ENCODE measurements at places on chromosomes 4 and X.
A peak's percentile ranks its signal among the peaks of the same experiment; 100 is the strongest.

GRCh38 chr4:174494726-174495125 is 27.6 kb downstream of the HPGD start:
- DNase-seq, result no peak

DNA sequence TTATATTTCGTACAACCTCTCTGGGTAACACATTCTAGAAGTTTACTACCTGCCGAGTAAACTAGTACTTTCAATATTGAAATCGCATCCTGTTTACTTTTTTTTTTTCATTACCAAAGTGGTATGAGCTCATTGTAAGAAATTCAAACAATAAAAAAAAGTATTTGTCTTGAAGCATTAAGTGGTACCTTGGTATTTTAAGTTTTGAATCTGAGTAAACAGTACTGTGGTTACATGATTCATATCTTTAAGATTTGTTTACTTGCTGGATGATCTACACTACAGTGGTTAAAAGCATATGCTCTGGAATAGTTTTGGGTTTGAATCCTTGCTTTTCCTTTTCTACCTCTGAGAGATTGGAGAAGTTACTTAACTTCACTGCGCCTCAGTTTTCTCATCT is 3.8 kb upstream of the MMGT1 start:
- no peak for DNase-seq

DNA sequence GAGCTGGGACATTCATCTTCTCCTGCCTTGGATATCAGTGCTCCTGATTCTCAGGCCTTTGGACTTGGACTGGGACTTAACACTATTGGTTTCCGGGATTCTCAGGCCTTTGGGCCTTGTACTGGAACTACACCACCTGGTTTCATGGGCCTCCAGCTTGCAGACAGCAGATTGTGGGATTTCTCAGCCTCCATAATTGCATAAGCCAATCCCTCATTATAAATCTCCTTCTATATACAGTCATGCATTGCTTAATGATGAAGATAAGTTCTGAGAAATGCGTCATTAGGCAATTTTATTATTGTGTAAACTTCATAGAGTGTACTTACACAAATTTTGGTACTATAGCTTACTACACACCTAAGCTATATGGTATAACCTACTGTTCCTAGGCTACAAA is 8.9 kb upstream of the CCNG2 start:
- DNase-seq, result no peak

GRCh38 chrX:16843208-16843909 is 26.8 kb downstream of the RBBP7 start:
- DNase-seq, result no peak

DNA sequence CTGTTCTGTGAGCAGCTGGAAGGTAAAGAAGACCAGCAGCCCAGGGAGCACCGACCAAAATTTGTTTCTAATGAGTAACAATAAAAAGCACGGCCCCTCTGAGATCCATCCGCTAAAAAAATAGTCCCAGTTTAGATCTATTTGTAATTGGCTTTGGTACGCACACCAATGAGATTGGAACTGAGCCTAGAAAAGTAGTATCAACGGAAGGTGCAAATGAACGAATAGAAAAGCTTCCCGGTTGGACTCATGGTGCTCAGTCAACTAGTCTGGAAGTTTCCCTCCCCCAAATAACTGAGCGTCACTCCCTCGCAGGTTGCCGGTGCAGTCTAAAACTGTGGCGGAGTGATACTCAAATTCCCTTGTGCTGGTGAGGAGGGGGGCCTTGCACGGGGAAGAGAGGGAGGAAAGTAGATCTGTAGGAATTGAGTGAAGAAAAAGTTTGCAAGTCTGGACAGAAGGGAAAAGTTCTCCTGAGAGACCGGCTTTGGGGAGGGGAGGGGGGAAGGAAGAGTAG is at the start of gene COL4A5:
TSS of gene COL4A5 (plus strand) at position 413 of the 517 bp plus-strand sequence. CDS start 288 bp downstream, outside the sequence.
- DNase-seq, result peak; percentile 58

DNA sequence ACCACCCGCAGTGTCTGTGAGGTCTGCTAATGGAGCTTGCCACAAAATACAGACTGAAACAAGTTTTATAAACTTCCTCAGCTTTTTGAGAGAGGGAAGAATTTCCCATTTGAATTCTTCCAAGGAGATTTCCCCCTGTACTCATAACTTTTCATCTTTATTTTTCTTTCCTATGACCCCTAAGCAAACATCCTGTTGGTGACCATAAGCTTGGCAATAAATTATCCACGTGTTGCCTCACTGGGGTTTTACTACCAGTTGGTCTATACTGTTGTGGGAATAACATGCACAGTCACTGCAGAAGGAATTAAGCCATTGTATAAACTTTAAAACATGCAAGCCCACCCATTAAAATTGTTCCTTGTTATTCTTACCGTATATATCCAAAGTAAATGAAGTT is 86.2 kb downstream of the SLC39A8 start:
- DNase-seq, result no peak

DNA sequence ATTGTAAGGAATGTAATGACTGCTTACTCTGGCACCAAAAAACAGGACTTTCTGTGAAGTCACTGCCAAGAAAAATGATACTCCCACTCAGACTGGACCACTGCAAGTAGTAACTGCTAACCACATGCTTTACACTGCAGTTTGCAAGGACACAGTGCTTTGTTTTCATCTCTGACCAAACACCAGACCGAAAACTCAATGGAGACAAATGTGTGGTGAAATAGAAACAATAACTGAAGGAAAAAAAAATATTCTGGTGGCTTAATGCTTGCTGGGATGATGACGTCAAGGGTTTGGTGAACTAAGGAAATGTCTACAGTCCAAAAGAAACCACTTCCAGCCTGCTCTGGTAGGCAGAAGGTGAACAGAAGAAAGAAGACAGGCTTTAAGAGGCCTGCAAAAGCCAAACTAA is 13.2 kb downstream of the GPC4 start:
- no peak for DNase-seq

GRCh38 chrX:640641-641040 is 10.1 kb downstream of the SHOX start:
- no peak for DNase-seq

GRCh38 chr4:87938746-87939145 is 36.8 kb upstream of the SPP1 start:
- DNase-seq, result no peak

DNA sequence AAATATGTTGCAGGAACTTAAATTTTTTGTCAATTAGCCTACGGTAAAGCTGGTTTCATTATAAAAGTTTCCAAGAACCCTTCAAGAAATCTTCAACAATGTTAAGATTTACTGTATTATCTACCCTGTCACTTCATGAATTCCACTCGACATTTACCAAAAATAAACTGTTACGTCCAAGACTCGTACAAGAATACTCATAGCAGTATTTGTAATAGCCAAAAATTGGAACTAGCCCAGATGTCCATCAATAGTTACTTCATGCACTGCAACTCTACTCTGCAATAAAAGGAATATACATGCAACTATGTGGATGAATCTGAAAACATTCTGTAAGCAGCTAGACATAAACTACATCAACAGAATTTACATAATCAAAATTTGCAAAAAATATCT is 13.4 kb downstream of the RBMX start:
- no peak for DNase-seq

DNA sequence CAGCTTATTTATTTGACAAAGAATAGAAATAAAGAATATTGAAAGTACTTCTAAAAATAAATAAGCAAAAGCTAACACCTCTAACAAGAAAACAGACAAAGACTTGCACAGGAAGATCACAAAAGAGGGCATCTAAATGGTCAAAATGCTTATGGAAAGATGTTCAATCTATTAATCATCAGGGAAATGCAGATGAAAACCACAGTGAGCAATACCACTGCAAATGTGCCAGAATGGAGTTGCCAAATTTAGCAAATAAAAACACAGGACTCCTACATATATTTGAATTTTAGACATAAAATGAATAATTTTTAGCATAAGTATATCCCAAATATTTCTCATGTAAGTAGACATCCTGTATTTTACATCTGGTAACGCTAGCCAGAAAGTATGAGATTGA is 56.1 kb upstream of the HPGD start:
- DNase-seq, result no peak

- DNase-seq, result no peak
These were observed 8.0 kb downstream of the RPL34 start for GRCh38 chr4:108628411-108628810.

DNA sequence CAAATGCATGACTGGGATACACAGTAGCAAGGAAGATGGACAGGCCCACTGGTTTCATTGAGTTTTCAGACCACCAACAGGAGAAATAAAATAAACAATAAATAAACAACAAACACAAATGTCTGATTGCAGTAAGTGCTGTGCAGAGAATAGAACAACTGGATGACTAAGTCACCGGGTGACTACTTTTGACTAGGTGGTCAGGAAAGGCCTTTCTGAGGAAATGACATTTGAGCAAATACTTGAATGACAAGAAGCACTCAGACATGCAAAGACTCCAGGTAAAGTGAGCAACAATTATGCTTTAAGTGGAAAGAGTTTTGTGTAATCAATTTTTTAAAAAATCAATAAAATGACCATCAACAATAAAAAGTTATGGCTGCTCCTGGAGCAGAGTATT is 137.7 kb downstream of the BTC start:
- DNase-seq, result no peak

DNA sequence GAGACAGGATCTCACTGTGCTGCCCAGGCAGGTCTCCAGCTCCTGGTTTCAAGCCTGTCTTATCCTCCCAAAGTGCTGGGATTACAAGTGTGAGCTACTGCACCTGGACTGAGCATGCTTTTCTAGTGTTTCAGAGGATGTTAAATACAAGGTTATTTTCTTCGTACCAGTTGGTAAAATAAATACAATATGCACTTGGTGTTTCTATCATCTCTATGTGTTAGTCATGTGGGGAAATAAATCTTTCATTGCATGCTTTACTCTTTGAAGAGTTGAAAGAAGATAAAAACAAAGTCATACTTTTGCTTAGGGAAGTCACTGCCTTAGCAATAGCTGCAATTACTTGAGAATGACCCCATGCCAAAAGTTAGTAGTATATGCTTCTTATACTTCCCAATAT is 162.3 kb downstream of the PCDH7 start:
- no peak for DNase-seq

- DNase-seq, result no peak
These were observed 1164.4 kb upstream of the IGFBP7 start for GRCh38 chr4:58274553-58274952.

GRCh38 chr4:68466751-68467150 is 19.5 kb downstream of the TMPRSS11E start:
- no peak for DNase-seq

DNA sequence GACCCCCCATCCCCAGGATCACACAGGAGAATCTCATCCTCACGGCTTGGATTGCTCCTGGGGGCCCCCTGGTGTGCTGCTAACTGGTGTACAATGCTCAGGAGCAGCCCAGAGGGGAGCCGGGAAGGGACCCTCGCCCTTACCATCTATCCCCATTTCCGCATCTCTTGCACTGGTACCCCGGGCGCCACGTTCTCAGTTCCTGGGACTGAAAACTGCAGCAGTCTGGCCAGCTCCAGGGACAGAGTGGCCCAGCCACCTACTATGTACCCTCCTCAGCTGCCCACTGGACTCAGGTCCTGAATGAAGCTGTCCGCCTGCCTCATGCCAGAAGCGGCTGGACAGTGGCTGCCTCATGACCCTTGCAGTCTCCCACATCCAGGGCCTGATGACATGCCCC is 2.7 kb downstream of the SMIM10L2A start:
- no peak for DNase-seq

DNA sequence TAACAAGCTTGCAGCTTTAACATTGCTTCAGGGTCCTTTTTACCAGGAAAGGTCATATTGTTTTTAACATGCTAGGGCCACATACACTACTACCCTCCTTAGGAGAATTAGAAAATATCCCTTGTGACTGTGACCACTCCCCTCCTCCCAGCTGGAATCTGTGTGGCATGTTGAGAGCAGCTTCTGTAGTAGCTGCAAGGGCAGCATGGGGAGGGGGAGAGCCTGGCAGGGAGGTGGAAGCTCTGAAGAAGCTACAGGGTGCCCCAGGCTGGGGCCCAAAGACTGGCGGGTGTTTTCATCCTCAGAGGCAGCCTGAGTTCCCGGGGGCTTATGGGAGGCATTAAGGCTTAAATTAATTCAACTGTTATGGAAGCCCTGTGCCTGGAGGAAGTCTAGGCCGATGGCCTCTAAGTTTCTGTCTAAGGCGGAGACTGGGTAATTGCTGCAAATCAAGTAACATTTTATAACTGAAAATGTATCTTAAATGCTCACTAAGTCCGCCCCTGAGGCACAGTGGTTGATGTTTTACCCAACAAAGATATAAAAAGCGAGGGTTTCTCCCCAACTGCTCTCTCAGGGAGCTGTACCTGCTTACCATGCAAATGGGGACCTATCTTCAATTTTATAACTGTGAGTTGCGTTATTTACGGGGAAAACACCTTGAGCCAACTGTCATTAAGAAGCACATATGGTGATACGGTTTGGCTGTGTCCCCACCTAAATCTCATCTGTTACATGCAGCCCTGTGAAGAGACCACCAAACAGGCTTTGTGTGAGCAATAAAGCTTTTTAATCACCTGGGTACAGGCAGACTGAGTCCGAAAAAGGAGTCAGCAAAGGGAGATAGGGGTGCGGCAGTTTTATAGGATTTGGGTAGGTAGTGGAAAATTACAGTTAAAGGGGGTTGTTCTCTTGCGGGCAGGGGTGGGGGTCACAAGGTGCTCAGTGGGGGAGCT is 37.4 kb upstream of the STS start:
- DNase-seq, result no peak

DNA sequence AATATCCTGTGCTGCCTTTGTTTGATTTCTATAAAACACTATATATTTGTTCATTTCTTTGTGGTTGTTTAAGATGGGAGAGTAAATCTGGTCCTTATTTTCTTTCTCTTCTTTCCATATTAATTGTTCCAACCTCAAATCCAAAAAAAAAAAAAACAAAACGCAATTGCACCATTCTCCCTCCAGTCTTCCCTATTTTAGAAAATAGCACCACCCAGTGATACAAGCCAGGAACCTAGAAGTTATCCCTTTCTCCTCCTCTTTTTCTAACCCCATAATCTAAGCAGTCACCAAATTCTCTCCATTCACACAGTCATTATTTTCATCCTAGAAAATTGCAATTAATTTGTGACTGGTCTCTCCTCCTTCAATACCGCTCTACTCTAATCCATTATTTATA is 107.8 kb downstream of the GABRA3 start:
- no peak for DNase-seq

GRCh38 chr4:152479428-152480026 is 56.4 kb downstream of the FBXW7 start:
- no peak for DNase-seq

DNA sequence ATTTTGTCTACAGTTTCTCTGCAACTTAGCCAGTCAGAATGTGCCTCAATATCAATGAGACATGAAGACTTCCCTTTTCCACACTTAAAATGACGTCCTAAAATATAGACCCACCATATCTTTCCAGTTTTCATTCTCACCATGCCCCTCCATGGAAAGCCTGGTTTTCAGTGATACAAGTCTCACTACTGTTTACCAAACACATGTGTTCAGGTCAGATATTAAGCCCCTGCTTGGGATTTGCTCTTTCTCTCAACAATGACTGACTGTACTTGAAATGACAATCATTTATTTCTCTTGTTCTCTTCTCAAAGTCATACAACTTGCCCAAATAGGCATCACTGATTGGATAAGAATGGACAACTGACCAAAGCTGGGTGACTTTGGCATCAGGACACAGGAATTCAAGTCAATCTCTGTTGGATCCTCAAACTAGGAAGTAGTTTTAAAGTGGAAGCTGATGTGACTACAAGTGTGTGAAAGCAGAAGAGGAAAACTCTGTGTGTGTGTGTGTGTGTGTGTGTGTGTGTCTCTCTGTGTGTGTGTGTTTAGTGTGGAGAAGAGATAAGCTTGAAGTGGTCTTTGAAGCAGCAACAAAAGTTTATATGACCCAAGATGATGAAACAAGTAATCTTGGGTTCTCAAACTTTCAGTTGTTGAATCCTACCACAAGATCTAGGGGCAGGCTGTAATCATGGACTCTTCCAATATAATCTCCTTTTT is 217.4 kb upstream of the FGF13 start:
- DNase-seq, result no peak
